ENCODE measurements at places on chromosomes 16 and 17. TPM values are rescaled to one million over a fixed set of nuclear protein-coding genes. Genes with fewer than 3 reads are reported as not detected.

Gene DRC3
- 10.7 TPM for polyA plus RNA-seq

Gene NDRG4
- polyA plus RNA-seq = 25.8 TPM

Gene NLRC3
- polyA plus RNA-seq = 0.40 TPM

Gene HOXB3
- polyA plus RNA-seq = 3.3 TPM

Gene EVPLL
- polyA plus RNA-seq = not detected
